Midbrain (tissue), 1 donor: ENCODE measurements at places on chromosomes 6 and 20.

DNA sequence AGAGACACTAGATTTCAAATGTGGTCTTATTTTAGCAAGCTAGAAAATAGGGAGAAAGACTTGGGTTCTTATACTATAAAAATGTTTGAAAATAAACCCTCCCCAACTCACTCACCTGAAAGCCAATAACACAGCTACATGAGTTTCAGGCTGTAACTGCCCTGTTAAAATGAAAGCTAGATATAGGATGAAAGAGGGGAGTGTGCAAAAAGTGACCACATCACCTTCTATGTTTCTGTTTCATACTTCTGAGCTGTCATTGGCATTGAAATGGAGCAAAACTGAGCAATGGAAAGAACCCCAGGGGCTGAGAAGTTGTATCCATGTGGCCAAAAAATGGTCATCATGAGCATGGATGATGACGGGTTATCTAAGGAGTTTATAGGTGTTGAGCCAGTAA, 148.1 kb upstream of the TENT5A start:
- no peak for DNase-seq

GRCh38 chr6:15781890-15782289, 119.1 kb upstream of the DTNBP1 start:
- no peak for DNase-seq

GRCh38 chr6:119096721-119097565, 18.5 kb upstream of the FAM184A start:
- DNase-seq = peak; percentile 80

DNA sequence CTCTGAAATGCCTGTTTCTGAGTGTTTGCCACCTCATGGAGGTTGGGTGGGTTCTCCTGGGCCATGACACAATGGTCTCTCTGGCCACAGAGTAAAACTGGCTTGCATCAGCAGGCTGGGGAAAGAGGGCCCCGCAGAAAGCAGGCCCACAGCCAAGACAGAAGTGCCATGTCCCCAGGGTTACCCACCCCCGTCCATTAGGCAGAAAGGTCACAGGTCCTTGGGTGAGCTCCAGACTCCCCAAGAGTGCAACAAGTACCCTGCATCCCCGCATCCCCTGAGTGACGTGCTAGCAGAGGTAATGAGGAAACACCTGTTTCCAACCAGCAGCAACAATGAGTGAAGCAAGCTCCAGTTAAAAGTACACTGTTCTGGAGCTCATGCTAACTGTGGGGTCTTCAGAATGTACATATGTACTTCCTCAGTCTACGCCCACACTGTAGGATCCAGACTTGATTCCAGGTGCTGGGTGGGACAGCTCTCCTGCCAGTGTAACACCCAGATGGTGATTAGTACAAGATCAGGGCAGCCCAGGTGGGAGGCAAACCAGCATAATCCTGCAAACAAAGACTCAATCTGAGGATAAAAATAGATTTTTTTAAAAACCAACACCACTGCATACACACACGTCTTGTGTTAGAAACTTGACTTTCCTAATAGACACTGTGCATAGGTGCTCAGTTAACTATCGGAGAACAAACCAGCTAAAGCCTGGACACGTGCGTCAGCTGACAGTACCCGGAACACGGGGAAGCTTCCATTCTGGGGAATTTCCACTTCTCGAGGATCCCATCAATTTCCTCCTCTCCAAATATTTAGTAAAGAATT, 31.5 kb downstream of the RRBP1 start:
- no peak for DNase-seq

- DNase-seq = no peak
Observed at GRCh38 chr20:20761301-20761700, 48.9 kb upstream of the RALGAPA2 start.

DNA sequence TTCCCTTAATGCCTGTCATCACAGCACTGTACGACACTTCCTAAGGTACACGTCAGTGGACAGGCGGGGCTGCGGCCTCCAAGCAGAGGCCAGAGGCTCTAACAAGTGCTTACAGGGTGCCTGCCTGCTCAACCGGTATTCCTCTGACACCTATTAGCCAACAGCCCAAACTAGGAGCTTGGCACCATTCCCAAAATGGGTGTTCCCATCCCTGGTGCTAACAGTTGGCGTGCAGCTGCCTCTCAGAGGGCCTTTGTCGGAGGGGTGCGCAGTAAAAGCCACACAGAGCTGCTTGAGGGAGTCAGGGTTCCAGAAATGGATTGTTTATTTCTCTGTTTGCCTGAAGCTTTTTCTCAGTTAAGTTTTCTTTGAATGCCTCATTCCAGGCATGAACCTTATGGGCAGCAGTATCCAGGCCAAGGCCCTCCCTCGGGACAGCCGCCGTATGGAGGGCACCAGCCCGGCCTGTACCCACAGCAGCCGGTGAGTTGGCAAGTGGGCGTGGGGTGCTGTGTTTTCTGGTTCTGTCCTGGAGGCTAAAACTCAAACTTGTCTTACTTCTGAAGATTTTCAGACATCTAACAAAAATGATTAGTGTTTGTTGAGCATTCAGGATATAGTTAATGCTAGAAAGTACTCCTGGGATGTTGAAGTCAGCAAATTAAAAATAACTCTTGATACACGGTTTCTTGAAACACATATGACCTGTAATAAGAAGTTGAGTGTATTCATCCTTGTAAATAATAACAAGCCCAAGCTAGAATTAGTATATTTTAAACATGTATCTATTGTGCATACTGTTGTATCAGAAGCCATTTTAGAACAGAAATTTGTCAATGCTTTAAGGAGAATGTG, 124.7 kb downstream of the TMEM242 start:
- no peak for DNase-seq

- DNase-seq = no peak
Observed at GRCh38 chr6:45505470-45505869, 127.7 kb upstream of the SUPT3H start.

DNA sequence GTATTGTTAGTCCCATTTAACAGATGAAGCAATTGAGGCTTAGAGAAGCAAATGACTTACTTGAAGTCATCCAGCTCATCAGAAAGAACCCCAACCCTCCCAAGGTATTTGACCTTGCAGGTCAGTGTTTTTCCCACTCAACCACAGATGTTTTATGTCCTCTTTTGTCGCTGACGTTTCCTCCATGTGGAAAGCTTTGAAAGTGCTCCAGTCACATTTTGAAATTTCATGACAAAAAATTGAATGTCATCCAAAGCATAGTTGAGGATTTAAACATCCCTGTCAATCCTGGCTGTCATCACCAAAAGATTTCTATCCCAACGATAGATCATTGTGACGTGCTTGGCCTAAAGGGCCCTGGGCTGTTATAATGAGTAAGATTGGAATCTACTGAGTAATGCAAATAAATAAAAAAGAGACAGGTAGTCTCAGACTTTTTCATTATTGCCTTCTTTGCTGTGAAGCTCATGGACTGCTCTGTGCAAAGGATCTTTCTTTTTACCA, 102.7 kb downstream of the TSHZ2 start:
- DNase-seq = no peak

DNA sequence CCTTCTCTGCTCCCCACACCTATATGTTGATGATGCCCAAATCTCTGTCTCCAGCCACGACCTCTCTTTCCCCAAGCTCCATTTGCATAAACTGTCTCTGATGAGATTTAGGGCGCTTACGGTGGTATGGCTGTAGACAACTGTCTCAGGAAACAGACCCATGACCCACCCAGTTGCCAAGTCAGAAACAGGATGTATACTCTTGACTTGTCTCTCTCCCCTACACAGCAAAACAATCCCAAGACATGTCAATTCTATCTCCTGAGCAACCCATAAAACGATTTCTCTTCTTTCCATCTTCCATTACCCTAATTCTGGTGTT, 13.9 kb downstream of the GNL1 start:
- DNase-seq = no peak

GRCh38 chr20:44684047-44684967, 30.9 kb upstream of the CCN5 start:
- no peak for DNase-seq

GRCh38 chr6:121607721-121608120, 172.3 kb downstream of the GJA1 start:
- DNase-seq = no peak

GRCh38 chr6:137024237-137024990, 20.4 kb downstream of the IL20RA start:
- no peak for DNase-seq

DNA sequence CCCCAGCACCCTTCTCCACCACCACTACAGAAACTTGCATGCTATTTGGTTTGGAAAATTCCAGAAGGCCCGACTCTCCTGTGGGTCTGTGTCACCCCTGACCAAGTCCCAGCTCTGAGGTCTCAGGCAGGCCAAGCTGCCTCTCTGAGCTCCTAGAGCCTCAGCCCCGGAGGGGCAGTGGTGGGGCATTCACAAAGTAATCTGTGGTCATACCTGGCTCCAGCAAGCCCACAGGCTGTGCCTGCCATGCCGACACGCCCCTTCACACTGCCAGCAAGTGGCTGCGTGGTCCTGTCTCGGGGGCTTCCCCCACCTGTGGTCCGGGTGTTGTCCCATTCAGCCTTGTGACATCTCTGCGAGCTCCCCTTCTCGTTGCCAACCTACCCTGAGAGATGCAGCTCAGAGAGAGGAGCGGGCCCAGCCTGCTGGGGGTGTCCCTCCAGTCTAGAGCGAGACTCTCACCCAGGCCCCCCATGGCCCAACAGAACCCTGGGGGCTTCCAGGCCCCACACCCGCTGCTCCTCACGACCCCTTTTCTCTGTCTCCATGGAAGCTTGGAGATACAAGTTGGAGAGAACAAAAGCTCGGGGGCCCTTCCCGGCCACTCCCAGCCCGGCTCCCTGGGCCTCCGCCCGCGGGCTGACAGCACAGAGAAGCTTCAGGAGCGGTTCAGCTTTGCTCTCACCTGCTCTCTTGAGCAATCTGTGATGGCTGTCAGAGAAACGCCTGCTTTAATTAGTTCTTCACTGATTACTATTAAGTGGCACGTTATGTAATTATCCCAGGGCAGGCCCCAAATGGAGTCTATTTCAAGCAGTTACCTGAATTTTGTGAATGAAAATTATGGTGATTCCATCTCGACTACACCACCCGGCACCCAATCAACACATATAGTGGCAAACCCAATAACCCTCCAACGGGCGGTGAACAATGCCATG, 147.7 kb upstream of the PHACTR3 start:
- DNase-seq = no peak

- DNase-seq = no peak
Observed at GRCh38 chr20:5742041-5742440, 8.2 kb upstream of the SHLD1 start.

DNA sequence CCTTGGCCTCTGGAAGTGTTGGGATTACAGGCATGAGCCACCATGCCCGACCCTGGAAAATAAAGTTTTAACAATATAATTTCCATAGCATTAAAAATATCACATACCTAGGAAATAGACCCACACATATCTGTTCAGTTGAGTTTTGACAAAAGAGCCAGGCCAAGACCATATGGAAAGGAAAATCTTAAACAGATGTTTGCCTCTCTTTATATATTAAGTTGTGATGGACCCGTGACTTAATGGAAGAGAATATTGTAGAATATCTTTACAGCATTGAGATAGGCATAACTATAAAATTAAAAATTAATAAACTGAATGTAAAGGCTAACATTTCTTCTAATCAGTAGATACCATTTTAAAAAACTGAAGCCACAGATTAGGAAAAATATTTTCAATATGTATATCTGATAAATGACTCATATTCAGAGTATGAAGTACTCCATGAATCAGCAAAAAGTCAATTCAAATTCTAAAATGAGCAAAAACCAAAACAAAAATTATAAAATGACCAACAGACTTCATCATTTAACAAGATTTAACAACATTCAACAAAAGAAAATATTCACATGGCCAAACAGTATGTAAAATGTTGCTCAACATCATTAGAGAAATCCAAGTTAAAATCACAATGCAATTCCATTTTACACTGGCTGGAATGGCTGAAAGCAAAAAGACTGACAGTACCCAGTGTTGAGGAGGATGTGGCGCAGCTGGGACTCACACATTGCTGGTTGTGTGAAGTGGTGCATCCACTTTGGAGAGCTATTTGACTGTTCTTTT, 43.3 kb downstream of the GTF2H5 start:
- no peak for DNase-seq

DNA sequence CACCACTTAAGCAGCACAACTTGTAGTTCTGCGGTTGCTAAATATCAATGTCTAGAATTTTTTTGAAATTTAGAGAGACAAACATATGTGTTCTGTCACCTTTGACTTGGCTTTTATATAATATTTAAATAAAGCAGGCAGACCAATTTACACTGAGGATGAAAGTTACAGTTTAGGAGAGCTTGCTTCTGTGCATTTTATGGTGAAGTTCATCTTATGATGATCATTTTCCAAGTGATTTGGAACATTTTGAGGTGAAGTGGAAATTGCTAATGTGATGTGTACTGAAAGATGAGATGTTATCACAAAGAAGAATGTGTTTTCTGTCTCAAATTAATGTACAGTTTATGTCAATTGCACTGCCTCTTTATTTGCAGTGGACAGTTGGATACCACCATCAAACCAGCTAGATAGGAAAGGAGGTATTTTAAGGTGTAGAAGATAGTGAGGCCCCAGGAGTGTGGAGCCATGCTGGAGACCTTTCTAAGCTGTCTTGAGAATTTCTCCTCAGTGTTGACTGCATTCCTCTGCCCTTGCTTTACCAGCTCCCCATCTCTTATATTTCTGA, 461.9 kb downstream of the UTRN start:
- no peak for DNase-seq

- no peak for DNase-seq
Observed at GRCh38 chr20:4112481-4113421, 97.4 kb upstream of the RNF24 start.

- DNase-seq = no peak
Observed at GRCh38 chr6:169292338-169293124, 38.9 kb upstream of the THBS2 start.

GRCh38 chr6:79672631-79673111, 41.5 kb downstream of the SH3BGRL2 start:
- no peak for DNase-seq

GRCh38 chr6:9307786-9308185, 872.4 kb upstream of the SLC35B3 start:
- no peak for DNase-seq

- no peak for DNase-seq
Observed at GRCh38 chr6:125987026-125987617, 782 bp downstream of the TRMT11 start.

GRCh38 chr6:22632581-22633145, 63.3 kb downstream of the HDGFL1 start:
- DNase-seq = no peak

DNA sequence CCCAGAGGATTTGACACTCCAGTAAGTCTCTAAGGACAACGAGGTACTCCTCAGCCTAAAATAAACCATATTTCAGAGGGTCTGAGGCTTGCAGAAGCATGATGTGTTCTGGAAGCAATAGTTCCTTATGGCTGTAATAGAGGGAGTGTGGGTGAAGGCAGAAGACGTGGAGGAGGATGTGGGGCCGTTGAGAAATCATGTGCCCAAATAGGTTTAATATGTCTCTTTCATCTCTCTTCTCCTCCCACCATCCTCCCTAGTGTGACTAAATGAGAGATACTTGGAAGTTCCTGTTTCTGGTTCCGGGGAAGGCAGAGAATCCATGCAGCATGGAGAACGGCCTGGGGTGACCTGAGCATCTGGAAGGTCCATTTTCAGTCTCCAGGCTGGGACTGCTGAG, 174.0 kb upstream of the RSPO3 start:
- DNase-seq = no peak
